Hindlimb muscle (tissue), 1 donor: ENCODE measurements at places on chromosomes 3 and 15. TPM values are rescaled to one million over a fixed set of nuclear protein-coding genes. Genes with fewer than 3 reads are reported as not detected.

GRCh38 chr3:27024493-27024892 lies 344.7 kb downstream of the NEK10 start:
- DNase-seq = no peak

GRCh38 chr3:187926620-187927019 lies 181.4 kb upstream of the BCL6 start:
- no peak for DNase-seq

GRCh38 chr15:74608786-74609185 lies 6.8 kb upstream of the CLK3 start:
- no peak for DNase-seq

- no peak for DNase-seq
Observed at GRCh38 chr3:137763594-137763938, 549 bp upstream of the SOX14 start.

DNA sequence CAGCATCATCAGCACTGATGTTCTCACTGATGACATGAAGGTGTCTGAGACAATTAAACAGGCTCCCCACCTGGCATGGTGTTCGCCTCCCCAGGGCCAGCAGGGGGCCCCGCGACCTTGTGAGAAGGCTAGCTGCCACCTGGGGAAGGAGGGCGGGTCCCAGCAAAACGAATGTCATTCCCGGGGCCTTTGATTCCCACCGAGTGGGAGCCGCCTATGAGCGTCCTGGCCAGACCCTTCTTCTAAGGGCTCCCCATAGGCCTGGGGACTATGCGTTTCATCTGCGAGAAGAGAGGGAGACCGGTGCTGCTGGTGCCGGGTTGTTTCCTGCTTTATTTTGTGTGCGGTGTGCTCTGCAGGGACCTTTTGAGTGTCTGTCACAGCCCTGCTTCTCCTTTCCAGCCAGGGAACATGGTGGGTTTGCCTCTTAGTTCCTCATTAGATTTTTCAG lies 20.5 kb upstream of the MINDY4B start:
- no peak for DNase-seq

DNA sequence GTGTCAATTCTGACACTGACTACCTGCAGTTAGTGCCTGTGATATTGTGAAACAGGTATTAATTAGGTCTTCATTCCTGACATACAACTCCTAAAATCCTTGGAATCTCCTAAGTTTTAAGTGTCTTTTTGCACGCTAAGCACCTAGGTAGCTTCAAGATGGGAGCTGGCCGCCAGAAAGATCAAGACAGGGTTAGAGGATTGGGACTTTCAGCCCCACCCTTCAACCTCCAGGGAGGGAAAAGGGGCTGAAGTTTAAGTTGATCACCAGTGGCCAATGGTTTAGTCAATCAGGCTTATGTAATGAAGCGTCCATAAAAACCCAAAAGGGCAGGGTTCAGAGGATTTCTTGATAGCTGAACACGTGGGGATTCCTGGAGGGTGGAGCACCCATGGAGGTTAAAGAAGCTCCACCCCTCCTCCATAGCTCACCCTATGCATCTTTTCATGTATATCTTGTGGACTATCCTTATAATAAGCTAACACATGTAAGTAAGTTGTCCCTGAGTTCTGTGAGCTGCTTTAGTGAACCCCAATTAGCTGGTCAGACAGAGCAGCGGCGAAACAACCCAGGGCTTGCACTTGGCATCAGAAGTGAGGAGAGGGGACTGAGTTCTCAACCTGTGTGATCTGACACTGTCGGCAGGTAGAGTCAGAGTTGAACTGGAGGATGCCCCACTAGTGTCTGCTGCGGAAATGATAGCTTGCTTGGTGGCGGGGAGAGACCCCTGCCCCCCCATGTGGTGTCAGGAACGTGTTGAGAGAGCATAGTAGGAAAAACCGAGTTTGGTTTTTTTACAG lies 12.8 kb upstream of the SRP14 start:
- no peak for DNase-seq

Gene TEX55
- polyA plus RNA-seq = not detected

Gene HTR3E
- 0.14 TPM for polyA plus RNA-seq

Gene BTLA
- polyA plus RNA-seq = 0.36 TPM
